AML-193 (cell line): ENCODE measurements at places on chromosomes 1 and 21.

- DNase-seq: no peak
Observed at GRCh38 chr1:165942062-165942461, 114.6 kb downstream of the UCK2 start.

DNA sequence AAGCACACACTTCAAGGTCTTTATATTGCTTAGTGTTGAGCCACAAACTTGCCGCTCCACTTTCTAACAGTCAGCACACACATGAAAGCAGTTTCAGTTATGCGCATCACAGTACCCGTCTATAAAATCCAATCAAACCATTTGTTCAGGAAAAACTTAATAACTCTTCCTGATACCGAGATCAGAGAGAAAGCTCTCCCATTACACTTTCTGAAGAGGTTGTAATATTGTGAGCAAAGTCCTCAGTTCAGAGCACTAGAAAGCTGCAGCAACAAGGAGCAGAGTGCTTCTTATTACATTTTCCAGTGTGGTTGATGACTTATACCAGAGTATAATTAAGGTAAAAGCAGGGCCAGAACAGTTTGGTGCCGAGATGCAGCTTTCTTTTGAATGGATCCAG is 102.8 kb upstream of the F3 start:
- no peak for DNase-seq

GRCh38 chr1:160834945-160835565 is 27.6 kb downstream of the CD244 start:
- peak; percentile 71 for DNase-seq

GRCh38 chr1:44021581-44022321 is 9.5 kb downstream of the SLC6A9 start:
- no peak for DNase-seq

- DNase-seq: no peak
Observed at GRCh38 chr21:17427831-17428483, 84.9 kb upstream of the CXADR start.
